GM23248 (cell line): ENCODE measurements at places on chromosomes 13 and 19. TPM values are rescaled to one million over a fixed set of nuclear protein-coding genes. Genes with fewer than 3 reads are reported as not detected.
A peak's percentile ranks its signal among the peaks of the same experiment; 100 is the strongest.

DNA sequence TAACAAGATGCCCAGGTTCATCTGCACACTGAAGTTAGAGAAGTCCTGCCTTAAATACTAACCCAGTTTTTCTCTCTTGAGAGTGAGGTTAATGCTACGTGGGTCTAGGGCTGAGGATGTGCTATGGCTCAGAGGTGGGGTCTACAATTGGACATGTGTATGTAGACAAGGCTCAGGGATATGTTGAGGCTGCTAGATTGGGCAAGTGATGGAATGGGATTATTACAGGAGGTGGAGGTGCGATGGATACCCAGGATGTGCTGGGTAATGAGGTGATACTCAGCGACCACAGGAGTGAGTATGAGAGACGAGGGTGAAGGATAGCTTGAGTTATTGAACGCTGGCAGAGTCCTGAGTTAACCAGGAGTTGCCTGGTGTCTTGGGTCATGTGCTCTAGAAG is 38.1 kb downstream of the PPP2R1A start:
- no peak overlapping the region for H3K4me3 ChIP-seq
- H3K36me3 ChIP-seq: peaks cover 49% of the 10 kb centered on the region

DNA sequence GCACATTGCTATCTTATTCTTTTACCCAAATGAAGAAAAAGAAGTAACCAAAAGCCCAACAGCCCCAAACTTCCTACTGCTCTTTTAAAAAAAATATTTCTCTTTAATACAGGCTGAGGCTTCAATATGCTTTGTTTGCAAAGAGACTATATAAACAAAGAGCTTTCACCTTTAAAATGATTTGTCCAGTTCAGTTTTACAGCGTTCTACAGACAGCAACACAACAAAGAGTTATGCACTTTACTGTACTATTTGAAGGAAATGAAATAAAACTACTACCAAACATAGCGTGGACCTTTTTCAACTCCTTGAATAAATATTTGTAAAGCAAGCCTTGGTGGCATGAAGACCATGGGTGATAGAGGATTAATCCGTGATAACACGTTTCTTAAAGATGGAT is 151.2 kb downstream of the FGF9 start:
- no peaks in the 10 kb centered on the region for H3K36me3 ChIP-seq
- no peak overlapping the region for H3K4me3 ChIP-seq
- DNase-seq: no peak
- no peaks in the 10 kb centered on the region for H3K4me1 ChIP-seq
- no peaks in the 10 kb centered on the region for H3K27me3 ChIP-seq

DNA sequence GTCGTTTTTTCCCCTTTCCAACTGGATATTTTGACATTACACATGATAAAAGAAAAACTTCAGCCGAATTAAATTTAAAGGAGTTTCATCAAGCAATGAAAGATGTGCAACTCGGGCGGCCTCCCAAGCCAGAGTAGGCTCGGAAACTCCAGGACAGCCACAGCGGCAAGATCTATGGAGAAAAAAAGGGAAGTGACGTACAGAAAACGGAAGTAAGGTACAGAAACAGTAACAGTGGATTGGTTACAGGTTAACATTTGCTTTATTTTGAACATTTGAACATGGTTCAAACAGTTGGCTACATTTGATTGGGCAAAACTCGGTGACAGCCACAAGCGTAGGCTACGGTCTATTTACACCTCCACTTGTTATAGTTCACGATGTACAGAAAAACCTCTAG is 30.5 kb upstream of the FAM124A start:
- no peak overlapping the region for H3K4me3 ChIP-seq
- DNase-seq: no peak
- no peaks in the 10 kb centered on the region for H3K4me1 ChIP-seq
- no peaks in the 10 kb centered on the region for H3K36me3 ChIP-seq
- H3K27me3 ChIP-seq: peaks cover 26% of the 10 kb centered on the region

- H3K4me1 ChIP-seq: no peaks in the 10 kb centered on the region
- no peaks in the 10 kb centered on the region for H3K36me3 ChIP-seq
- no peaks in the 10 kb centered on the region for H3K27me3 ChIP-seq
- H3K4me3 ChIP-seq: no peak overlapping the region
These were observed 167.4 kb upstream of the OBI1 start for GRCh38 chr13:78826312-78826711.

- no peaks in the 10 kb centered on the region for H3K27me3 ChIP-seq
- no peaks in the 10 kb centered on the region for H3K36me3 ChIP-seq
- DNase-seq: no peak
- H3K4me1 ChIP-seq: peaks cover 6% of the 10 kb centered on the region; the same call in 1 of the 2 replicates
- no peak overlapping the region for H3K4me3 ChIP-seq
These were observed 15.8 kb downstream of the AKT2 start for GRCh38 chr19:40269216-40269940.

The KIRREL2 gene
- polyA plus RNA-seq: not detected in 2 replicates

- peak; percentile 75 for DNase-seq
- peak within 1 kb of the TSS; percentile 75 for H3K27ac ChIP-seq
- H3K27me3 ChIP-seq: no peaks in the 10 kb centered on the region
- peaks cover 14% of the 10 kb centered on the region for H3K4me1 ChIP-seq
- peak within 1 kb of the TSS; percentile 82 for H3K4me3 ChIP-seq
These were observed at the start of gene PKN1 for GRCh38 chr19:14432791-14433553. PKN1 (plus strand) TSS chr19:14433306; CDS start chr19:14433522, 216 bp downstream.

- no peak overlapping the region for H3K4me3 ChIP-seq
- no peaks in the 10 kb centered on the region for H3K4me1 ChIP-seq
- H3K27ac ChIP-seq: no peak overlapping the region
- no peak for DNase-seq
- H3K27me3 ChIP-seq: peaks cover 40% of the 10 kb centered on the region
- H3K36me3 ChIP-seq: no peaks in the 10 kb centered on the region
These were observed 711 bp downstream of the CAMSAP3 start for GRCh38 chr19:7596211-7596937.

DNA sequence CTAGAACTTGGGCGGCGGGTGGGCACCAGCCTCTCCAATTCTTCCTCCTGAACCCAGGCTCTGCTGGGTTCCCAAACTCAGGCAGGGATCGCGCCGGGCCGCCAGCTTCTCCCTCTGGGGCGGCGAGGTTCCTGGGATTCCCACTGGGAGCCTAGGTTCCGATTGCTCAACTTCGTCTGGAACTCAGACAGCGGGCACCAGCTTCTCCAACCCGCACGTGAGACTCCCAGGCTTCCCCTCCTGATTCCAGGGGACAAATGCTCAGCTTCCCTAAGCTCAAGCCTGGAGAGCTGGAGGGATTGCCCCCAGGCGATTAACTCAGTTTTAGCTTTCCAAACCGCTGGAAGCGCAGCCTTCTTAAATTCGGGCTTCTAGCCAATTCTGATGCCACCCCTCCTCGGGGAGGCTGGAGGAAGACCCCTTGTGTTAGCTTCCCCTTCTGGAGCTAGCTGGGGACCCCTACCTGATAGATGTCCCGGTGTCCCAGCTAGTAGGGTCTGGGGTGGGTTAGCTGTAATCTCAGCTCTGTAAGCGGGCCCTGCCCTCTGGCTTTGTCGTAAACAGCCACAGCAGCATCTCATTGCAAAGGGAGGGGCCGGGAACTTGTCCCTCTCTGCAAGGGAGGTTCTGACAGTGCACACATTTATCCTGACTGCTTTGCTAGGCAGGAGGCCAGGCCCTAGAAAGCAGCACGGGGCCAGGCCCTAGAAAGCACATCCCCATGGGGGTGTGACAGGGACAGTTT is 671 bp downstream of the MCOLN1 start:
- H3K27ac ChIP-seq: peak overlapping the region; percentile 16; the same call in 1 of the 2 replicates
- no peaks in the 10 kb centered on the region for H3K36me3 ChIP-seq
- H3K27me3 ChIP-seq: no peaks in the 10 kb centered on the region
- peak; percentile 70 for DNase-seq

DNA sequence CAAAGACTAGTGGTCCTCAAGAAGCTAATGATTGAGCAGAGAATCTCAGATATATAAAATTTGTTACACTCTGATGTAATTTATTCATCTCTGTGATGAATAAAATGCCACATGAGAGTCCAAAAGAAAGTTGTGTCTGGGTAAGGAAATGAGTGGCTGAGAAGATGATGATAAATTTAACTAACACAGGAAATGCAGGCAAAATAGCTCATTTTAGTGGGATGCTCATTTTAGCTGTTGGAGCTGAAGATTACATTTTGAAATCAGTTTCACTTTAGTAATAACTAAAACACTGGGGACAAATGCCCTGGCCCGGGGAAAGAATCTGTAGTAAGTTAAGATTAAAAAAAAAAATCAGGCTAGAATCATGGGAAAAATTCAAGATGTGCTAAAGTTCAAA is 35.2 kb downstream of the SPRY2 start:
- 0 out of 2 replicates have a peak, but pooled peaks cover 4% of the 10 kb centered on the region for H3K4me1 ChIP-seq
- H3K36me3 ChIP-seq: no peaks in the 10 kb centered on the region
- peak; percentile 4 for DNase-seq
- H3K27ac ChIP-seq: no peak overlapping the region
- H3K27me3 ChIP-seq: no peaks in the 10 kb centered on the region
- peak overlapping the region; percentile 33; the same call in 1 of the 2 replicates for H3K4me3 ChIP-seq

- no peaks in the 10 kb centered on the region for H3K36me3 ChIP-seq
- peaks cover 8% of the 10 kb centered on the region for H3K4me1 ChIP-seq
- no peak for DNase-seq
These were observed 4.2 kb downstream of the NALCN start for GRCh38 chr13:101412076-101412475.

The MAMSTR gene
- polyA plus RNA-seq: 2.7 and 3.1 TPM in 2 replicates

DNA sequence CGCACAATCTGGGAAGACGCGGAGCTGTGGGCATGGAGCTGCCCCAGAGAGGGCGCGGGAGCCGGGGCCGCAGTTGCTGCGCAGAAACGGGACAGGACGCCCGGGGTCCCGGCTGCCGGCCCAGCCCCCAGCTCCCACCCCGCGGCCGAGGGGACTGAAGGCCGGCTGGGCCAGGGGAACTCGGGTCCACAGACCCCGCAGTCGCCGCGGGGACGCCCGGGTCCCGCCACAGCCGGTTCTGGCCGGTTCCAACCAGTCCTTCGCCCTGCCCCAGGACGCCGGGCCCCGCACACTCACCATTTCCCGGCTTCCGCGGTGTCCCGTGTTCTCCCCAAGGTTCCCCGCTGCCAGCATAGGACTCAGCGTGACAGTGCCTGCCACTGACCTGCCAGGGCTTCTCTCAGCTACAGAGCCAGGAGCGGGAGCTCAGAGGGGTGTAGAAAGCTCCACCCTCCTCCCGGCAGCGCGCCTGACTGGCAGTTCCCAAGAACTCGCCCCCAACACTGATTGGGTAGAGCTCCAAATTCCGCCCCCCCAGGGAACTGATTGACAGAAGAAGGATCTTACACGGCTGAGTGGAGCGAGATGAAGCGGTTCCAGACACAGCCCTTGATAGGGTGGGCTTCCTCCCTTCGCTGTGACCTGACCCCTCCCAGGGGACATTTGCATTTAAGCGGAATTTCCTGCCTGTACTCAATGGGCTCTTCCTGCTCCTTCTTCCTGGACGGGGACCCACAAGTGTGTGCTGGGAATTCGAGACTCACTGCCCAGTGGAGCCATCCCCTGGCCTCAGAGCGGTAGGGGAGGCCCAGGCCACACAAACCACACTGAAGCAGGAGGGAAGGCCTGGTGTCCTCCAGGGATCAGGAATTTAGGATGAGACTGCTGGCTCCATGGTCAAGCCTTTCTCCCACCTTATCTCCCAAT is at the start of gene ZNF442:
Gene ZNF442, minus strand, starts transcription at position 448 of the 927 bp plus-strand sequence. CDS start 2,052 bp downstream, outside the sequence.
- H3K36me3 ChIP-seq: no peaks in the 10 kb centered on the region
- peak within 1 kb of the TSS; percentile 85 for H3K27ac ChIP-seq
- H3K4me3 ChIP-seq: peak within 1 kb of the TSS; percentile 96
- H3K27me3 ChIP-seq: no peaks in the 10 kb centered on the region

DNA sequence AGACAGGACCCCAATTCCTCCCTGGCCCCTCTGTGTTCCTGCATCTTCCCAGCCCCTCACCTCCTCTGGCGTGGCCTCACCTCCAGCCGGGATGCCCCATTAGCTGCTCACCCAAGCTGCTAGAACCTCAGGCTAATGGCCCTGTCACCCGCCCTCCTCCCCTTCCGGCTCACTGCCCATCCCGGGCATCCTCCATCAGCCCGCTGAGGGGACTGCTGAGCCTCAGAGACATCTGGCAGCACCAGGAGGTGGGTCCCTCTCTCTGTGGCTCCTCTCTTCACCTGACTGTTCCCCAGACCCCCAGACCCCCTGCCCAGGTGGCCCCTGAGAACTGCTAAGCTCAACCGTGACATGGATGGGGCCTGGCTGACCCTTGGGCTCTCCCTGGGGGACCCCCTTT is 2.9 kb downstream of the FFAR1 start:
- H3K36me3 ChIP-seq: no peaks in the 10 kb centered on the region
- no peaks in the 10 kb centered on the region for H3K4me1 ChIP-seq
- no peak for DNase-seq
- H3K27me3 ChIP-seq: peaks cover 11% of the 10 kb centered on the region
- H3K4me3 ChIP-seq: no peak overlapping the region

The CLEC17A gene
- not detected in 2 replicates for polyA plus RNA-seq

DNA sequence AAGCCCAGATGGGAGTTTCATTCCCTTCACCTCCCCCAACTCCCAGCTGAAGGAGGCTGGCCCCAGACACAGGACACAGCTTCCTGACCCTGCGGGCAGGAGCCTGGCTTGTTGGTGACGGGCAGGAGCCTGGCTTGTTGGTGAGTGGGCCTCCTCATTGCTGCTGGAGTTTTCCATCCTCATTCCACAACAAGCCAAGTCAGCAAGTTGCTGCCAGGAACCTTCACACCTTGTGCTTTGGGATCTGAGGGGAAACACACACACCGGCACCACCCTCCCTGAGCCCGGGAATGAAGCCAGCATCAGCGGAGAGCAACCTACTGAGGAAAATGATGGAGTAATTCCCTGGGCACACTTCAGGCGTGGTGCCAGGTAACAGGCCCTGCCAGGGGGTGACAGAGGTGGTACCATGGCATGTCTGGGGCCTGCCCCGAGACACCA is 74.9 kb downstream of the ALOX5AP start:
- H3K27ac ChIP-seq: no peak overlapping the region
- H3K4me1 ChIP-seq: peaks cover 26% of the 10 kb centered on the region
- no peak for DNase-seq
- no peaks in the 10 kb centered on the region for H3K36me3 ChIP-seq

The CCDC194 gene
- polyA plus RNA-seq: not detected in 2 replicates

- H3K4me3 ChIP-seq: no peak overlapping the region
- no peaks in the 10 kb centered on the region for H3K27me3 ChIP-seq
- H3K36me3 ChIP-seq: no peaks in the 10 kb centered on the region
- peak; percentile 56 for DNase-seq
- no peaks in the 10 kb centered on the region for H3K4me1 ChIP-seq
- no peak overlapping the region for H3K27ac ChIP-seq
These were observed 24.2 kb downstream of the TEX29 start for GRCh38 chr13:111344471-111345191.

- no peak for DNase-seq
- H3K27ac ChIP-seq: no peak overlapping the region
- H3K4me1 ChIP-seq: no peaks in the 10 kb centered on the region
- H3K27me3 ChIP-seq: peaks cover 7% of the 10 kb centered on the region
- H3K4me3 ChIP-seq: no peak overlapping the region
These were observed 33.6 kb downstream of the KCTD15 start for GRCh38 chr19:33830264-33830663.
